Stimulated activated CD4-positive, alpha-beta T cell treated with anti-CD3 and anti-CD28 coated beads, TNF-alpha, amount 100 ng/mL, for 1 hour (primary cell): ENCODE measurements at places on chromosomes 3 and 15.

DNA sequence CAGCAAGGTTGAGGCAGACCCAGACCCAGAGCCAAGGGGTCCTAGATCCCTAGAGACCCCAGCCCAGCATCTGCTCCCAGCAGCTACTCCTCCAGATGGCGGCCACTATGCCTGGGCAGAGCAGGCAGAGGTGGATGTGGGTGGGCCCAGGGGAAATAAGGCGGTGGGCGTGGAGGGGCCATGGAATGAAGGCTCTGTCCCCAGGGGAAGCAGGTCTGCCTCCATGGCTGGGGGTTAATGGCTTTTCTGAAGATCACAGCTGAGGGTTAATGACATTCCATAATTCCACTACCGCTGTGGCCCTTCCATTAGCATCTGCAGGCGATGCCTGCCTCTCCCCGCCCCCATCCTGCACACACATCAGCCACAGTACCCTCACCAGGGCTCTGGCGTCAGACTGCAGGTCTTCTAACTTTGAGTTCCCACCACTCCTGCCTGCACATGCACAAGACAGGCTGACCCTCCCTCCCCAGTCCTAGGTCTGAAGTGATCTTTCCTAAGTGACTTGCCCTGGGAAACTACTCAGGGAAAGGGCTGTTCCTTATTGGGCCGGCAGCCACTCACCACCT lies 41.2 kb downstream of the CCDC33 start:
- no peak for DNase-seq

GRCh38 chr15:48985516-48985915 lies 21.8 kb upstream of the SHC4 start:
- DNase-seq: no peak

- DNase-seq: no peak
These were observed 37.7 kb downstream of the SLC6A6 start for GRCh38 chr3:14440168-14440518.

- no peak for DNase-seq
These were observed 227.8 kb upstream of the MRPL3 start for GRCh38 chr3:131730581-131730980.

DNA sequence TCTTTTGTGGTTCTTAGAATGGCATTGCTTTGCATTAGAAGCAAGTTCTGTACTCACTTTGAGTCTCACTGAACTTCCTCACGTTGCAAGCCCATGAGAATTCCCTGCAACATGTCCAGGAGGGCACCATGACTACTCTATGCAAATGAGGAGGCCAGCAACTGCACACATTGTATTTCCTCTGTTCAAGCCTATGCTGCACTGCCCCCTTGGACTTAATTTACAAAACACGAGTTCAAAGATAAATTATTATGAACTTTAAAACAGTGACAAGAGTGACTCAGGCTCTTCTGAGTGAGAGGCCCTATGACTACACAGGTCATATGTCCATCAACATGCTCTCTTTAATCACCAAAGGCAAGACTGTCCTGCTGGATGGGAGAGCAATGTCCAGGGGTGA lies 484.2 kb upstream of the ATP11B start:
- no peak for DNase-seq

- DNase-seq: no peak
These were observed 8.7 kb downstream of the ADPGK start for GRCh38 chr15:72774696-72775383.

DNA sequence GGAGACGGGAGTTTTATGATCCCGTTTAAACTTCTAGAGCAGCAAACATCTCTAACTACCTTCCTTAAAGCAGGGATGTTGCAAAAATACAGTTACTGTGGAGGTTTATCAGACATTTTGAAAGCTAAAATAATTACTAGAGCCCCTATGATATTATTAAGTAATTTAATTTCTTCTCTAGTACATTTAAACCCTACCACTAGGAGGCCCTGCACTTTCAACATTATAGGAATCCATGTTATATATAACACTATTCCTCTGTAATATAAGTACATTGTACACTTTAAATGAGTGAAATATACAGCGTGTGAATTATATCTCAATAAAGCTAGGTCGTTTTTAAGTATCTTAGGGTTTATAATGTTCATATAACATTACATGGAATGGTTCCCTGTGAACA lies 11.5 kb downstream of the SETMAR start:
- no peak for DNase-seq
